ENCODE measurements at places on chromosomes 3 and 15.

- DNase-seq, result no peak
Measured at GRCh38 chr3:107680698-107681097, 157.9 kb downstream of the BBX start.

- DNase-seq, result no peak
Measured at GRCh38 chr15:95168951-95169431, 937.6 kb downstream of the MCTP2 start.

DNA sequence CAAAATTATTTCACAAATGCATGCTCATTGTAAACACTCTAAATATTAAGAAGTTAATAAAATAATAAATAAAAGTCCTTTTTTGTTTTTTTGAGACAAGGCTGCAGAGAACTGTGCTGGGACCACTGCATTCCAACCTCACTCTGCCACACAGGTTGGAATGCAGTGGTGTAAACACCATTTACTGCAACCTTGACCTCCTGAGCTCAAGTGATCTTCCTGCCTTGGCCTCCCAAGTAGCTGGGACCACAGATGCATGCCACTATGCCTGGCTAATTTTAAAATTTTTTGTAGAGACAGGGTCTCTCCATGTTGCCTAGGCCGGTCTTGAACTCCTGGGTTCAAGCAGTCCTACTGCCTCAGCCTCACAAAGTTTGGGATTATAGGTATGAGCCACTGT, 578.4 kb downstream of the ZIC1 start:
- no peak for DNase-seq

DNA sequence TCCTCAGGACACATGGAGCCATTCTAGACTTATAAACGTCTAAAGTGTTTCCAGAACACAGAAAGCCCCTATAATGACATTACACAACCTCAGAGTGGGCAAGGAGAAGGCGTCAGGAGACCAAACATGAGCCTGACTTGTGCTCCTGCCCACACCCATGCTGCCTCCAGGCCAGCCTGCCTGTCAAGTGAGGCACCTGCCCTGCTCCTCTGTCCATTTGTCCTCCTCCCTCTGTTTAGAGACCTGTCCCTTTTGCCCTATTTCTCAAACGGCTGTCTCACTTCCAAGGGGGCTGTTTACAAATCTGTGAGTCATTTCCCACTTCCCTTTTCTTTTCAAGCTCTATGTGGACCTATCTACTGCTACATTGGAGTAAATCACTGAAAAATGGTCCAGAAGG, 21.0 kb downstream of the ZDHHC3 start:
- DNase-seq, result no peak

DNA sequence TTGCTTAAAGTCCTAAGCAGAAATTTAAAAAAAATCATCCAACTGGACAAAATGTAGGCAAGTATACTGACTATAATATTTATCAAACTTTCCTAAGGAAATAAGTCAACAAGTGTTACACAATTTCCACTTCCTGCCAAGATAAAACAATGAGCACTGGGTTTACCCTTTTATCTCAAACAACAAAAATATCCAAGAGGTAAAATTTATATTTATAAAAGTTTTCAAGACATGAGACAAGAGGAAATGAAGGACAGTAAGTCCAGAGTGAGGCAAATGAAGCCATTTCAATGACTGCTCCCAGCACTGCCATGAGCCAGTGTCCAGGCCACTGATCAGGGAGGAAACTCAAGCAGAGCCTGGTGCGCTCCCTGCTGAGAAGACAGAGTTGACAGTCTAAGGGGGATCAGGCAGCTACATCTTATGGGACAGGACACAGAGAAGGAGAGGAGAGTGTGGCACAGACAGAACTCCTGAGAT, 439.4 kb downstream of the RAP2B start:
- DNase-seq, result no peak

GRCh38 chr3:59254433-59254832, 204.6 kb upstream of the CFAP20DC start:
- no peak for DNase-seq

GRCh38 chr3:122609798-122610559, 32.5 kb downstream of the PARP15 start:
- DNase-seq, result peak; percentile 72

DNA sequence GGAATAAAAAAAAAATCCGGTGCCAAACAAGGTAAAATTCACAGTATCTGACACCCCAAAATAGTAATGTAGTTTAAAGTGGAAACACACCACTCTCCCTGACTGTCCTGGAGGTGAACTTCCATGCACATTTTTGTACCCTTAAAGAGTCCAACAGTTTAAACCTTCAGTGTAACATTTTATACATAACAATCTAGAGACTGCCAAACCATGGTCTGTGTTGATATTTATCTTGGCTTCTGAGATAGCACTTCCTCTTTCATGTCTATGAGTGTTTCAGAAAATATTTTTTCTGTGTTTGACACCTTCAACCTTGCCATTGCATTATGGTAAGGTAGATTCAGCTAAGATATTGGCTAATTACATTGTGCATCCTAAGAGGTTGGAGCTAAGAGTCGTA, 13.9 kb downstream of the TMEM45A start:
- no peak for DNase-seq

DNA sequence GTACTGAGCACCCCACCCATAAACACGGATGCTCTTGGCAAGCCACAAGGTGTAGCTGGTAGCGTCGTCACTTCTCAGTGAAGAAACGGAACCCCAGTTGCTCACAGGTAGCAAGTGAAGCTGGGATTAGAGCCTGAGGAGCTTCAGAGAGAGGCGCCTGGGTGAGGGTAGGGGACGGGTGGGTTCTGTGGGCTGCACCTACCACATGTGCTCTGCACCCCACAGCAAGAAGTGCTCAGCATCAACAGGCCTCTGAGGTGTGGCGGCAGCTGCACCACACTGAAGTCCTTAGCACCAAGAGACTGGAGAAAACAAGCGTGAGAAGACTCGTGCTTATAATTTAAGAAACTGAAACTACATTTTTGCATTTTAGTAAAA, 9.8 kb downstream of the MAP6D1 start:
- no peak for DNase-seq

DNA sequence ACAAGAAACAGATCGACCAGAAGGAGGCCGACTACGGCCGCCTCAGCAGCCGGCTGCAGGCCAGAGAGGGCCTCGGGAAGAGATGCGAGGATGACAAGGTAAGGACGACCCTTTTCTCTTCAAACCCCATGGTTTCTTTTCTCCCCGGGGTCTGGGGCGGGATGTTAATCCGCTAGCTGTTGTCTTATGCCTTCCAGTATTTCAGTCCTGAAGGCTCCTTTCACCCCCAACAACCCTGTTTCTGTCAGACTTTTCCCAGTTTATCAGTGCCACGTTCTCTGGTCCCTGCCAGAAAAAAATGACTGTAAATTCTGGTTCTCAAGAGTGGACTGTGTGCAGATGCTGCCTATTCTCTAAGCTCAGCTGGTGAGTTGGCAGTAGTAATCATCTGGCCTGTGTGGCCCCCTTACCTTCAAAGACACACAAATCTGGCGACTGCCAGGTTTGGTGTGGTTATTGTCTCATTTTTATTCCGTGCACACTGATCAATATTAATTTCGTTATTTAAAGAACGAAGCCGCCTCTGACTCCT, 806 bp downstream of the GOLM2 start:
- no peak for DNase-seq

DNA sequence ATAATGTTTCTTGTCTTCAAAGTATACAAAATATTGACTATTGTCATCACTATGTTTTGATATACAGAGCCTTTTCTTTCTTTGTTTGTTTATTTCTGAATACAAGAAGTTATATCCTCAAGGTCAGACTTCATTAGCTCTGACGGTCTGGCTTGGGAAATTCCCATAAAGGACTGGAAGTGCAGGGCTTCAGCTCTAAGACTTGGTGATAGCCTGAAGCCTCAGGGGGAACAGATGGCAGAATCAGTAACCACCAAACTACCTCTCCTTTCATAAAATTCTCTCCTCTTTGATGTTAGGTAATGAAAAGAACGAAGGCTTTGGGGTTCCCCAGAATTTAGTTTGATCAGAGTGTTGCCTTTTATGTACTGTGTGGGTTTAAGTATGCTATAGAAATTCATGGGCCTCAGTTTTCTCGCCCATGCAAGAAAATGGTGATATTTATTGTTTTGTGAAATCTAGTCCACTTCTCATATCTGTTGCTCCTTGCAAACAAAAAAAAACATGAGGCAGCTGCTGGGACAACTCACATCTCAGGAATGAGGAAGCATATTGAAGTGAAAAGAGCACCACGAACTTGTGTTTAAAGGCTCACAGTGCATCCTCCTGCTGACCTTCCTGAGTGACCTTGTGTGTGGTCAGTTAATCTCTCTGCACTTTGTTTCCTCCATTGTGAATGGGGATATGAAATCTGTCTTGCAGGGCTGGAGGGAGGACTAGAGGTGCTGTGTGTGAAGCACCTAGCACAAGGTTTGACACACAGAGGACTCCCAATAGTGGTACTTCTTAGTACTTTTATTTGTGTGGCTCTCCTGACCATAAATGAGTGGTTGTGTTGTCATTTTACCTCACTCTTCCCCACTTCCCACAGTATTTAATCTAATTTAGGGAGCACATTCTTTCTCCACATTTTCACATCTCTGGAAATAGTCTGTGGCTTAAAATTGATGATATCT, 569.8 kb upstream of the IL12A start:
- no peak for DNase-seq

DNA sequence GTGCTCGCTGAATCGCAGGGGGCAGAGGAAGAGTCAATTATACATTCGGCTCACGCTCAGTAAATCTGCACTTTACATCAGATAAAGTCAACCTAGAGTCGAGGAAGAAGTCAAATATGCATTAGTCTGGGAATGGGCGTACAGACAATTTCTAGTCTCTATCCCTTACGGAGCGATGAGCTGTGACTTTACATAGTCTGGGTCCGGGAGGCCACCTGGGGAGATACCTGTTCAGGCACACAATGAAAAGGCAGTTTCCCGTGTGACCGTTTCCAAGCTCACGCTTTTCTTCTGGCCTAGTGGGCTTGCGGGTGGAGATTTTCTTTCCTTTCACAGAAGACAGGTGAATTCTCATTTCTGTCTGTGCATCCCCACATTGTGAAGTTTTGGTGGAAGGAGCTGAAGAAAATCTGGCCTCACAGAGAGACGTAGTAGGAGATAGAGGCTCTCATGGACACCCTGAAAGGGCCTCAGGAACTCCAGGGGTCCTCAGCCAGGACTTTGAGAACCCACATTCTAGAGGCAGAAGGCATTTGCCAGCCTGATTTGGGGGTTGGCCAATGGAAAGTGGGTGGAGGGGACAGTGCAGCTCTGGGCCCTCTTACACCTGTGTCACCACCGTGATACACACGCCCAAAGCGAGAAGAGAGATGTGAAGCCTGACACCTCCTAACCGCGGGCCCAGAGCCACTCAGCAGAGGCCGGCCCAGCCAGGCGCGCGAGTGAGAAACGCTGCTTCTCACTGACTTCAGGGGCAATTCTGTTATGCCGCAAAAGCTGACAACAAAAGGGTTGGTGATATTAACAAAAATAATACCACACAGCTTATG, 10.7 kb upstream of the OCA2 start:
- no peak for DNase-seq

GRCh38 chr15:50971115-50971514, 62.6 kb downstream of the AP4E1 start:
- DNase-seq, result no peak

GRCh38 chr3:197440717-197441303, 115.0 kb downstream of the BDH1 start:
- DNase-seq, result no peak

DNA sequence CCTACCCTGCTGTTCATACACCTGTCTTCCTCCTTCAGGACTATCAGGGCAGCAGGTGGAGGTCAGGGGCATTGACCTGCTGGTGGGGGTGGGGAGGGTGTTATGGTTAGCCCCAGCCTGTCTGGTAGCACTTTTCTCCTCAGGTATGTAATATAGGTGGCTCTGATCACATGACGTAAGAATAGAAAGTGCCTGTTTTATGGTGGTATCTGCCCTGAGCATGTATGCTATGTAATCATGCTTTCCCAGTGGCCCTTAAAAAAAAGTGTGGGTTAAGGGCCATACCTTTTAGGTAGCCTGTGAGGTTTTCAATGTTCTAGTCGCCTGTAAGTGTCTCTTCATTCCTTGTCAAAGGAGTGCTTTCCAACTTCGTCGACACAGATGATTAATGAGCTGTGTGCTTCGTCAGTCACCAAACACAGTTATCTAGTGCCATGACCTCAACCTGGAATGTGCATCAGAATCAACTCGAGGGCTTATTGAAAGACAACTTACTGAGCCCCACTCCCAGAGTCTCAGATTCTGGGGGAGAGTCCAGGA, 86.3 kb downstream of the KLHL25 start:
- DNase-seq, result no peak

DNA sequence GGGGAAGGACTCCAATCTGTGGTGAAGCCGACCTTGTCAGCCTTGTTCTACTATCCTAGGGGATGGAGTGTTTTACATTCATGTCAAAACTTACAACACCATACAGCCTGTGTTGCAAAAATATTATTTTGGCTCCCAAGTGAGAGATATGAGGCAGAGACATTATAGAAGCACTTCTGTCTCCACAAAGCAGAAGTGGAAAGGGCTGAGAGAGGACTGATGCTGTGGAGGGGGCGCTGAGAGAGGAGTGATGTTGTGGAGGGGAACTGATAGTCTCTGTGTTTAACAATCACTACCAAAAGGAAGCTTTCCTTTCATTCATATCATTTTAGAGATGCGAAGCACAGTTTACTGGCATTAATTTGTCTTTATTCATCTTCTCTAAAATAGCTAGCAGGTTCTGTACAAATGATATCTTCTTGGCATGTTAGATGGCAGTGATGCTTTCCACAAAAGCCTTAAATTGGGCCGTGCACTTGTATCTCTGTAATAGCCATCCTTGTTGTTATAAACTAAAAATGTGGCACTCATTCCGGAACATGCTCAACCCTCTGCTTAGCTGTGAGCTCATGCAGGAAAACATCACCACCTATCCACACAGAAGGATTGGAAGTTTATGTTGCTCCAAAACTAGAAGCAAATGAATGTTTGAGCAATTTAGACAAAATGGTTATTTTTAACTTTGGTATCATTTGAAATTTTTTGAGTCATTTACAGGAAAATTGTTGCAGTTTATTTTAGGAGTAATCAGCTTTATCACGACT, 134.6 kb upstream of the TP63 start:
- no peak for DNase-seq

DNA sequence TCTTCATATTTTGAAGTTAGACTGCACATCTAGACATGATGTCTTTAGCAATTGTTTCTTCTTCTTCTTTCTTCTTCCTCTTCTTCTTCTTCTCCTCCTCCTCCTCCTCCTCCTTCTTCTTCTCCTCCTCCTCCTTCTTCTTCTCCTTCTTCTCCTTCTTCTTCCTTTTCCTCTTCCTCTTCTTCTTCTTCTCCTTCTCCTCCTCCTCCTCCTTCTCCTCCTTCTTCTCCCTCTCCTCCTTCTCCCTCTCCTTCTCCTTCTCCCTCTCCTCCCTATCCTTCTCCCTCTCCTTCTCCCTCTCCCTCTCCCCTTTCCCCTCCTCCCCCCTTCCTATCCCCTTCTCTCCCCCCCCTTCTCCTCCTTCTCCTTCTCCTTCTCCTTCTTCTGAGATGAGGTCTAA, 21.9 kb downstream of the TCF12 start:
- no peak for DNase-seq

DNA sequence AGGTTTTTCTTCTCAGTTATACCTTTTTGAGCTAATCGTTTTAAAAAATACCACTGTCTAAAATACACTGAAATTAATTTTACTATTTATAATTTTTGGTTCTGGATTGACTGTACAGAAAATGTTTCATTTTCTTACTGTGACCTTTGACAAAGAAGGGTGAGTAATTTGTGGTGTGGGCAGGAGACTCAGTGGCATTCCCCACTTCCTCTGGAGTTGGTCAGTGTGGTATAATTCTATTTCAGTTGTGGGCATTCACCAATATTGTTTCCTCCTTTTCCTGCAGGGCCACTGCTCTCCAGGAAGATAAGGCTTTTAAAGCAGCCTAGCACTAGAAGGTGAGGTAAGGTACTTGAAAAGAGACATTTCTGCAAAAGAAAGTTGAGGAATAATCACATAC, 6.5 kb downstream of the DAG1 start:
- DNase-seq, result no peak
